Motor neuron (in vitro differentiated cells): ENCODE measurements at places on chromosomes 4 and X. TPM values are rescaled to one million over a fixed set of nuclear protein-coding genes. Genes with fewer than 3 reads are reported as not detected.

DNA sequence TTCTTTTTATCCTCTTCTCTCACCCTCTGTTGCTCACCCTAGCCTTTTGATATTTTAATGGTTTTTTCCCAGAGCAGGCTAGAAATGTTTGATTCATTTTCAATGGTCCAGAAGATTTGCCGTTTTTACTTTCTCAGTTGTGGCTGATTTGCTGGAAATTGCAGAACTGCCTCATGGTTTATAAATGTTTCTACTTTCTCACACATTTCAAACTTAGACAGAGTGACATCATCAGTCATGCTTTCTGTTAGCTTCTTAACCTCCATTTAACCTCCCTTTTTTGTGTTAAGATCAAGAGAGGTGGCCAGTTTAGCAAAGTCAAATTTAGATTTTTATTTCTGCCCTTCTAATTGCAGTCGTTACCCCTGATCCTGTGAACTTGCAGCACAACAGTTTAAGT lies 8.7 kb downstream of the RXFP1 start:
- no peak for ATAC-seq

DNA sequence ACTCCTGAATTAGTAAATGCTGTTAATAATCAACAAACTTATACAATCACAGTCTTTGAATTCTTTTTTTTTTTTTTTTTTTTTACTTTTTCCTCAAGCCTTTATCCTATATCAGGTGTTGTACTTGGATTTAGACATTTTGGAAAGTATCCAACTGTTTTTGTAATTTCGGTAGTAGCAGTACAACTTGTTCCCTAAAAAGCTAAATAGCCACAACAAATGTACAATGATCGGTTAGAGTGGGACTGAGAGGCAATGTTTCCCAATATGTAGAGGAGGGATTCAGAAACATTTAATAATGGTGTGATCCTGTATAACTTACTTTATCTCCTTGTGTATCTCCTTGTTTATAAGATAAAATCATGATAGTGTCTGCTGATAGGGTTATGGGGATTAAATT lies 343.1 kb downstream of the GRID2 start:
- ATAC-seq, result no peak

GRCh38 chr4:7192252-7193029 lies at the start of gene SORCS2:
SORCS2 (plus strand) TSS chr4:7192538.
- peak; percentile 86 for ATAC-seq

TRPC3 gene
- 0.89 TPM in 1 of 2 replicates, not detected in the other for total RNA-seq

TAB3 gene
- 15.0 and 15.6 TPM in 2 replicates for total RNA-seq

DNA sequence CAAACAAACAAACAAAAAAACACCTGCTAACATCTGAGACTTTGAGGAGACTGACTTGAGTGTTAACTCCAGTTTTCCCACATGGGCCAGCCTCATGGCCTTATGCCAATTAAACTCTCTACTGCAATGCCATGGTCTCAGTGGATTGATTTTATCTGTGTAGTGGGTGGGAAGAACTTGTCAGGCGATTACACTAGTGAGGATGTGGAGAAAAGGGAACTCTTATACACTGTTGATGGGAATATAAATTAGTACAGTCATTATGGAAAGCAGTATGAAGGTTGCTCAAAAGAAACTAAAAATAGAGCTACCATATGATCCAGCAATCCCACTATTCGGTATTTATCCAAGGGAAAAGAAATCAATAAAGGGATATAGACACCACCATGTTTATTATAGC lies 12.8 kb upstream of the XIAP start:
- no peak for ATAC-seq

DNA sequence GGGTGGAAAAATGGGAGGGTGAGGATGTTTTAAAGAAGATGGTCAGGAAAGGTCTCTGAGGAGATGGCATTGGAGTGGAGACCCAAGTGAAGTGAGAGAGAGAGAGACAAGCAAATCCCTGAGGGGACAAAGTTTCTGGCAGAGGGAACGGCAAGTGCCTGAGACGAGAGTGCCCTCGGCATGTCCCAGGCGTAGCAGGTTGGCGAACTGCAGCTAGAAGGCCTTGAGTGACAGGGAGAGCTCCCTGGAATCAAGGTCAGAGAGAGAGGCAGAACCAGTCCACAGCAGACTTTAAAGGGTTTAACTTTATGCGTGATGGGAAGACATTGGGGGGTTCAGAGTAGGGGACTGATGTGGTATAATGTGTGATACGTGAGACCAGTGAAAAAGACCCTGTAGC lies 150.2 kb upstream of the HAND2 start:
- ATAC-seq, result no peak

IDS gene
- total RNA-seq, result 15.9 TPM in 2 replicates

DNA sequence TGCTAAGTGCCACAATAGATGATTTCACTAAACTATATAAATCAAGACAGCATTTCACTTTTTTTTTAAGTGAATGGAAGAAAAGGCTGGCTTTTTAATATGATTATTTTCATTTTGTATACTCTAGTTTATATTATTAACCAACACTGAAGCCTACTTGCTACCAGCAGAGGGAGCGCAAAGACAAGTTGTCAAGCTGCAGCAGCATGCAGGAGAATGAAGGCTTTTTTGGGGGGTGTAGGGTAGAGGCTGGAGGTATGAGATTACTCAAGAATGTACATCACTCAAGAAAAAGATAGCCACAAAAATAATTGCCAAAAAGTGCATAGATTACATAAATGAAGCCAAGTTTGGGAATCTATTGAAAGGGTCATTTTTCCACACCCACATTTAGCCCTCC lies 519.5 kb downstream of the FGF13 start:
- no peak for ATAC-seq

DNA sequence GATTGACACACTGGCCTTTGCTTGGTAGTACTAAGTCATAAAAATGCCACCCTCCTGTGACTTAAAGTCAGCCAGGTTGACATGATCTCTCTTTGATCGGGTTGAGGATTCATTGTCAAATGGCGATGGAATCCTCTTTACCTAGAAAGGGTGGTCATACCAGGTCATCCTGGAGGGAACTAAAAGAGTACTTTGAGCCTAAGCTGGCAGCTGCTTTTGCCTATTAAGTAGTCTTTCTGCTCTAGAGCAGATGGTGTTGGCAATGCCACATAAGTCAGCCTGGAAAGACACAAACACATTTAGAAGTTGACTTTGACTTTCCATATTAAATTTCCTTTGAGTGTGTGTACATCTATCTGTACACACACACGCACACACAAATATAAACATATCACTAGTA lies 39.2 kb upstream of the C4orf54 start:
- no peak for ATAC-seq

- ATAC-seq, result no peak
Measured at GRCh38 chr4:120858776-120859175, 63.8 kb downstream of the PRDM5 start.

DNA sequence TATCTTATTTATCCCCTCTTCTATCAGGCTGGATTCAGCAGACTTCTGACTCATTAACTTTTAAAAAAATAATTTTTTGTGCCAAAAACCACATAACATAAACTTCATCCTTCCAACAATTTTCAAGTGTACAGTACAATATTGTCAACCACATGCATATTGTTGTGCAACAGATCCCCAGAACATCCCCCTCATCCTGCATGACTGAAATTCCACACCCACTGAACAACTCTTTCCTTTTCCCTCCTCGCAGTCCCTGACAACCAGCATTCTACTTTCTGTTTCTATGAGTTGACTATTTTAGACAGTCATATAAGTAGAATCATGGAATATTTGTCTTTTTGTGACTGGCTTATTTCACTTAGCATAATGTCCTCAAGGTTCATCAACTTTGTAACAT lies 2.2 kb upstream of the MID2 start:
- no peak for ATAC-seq

UGT8 gene
- total RNA-seq, result 8.3 and 9.9 TPM in 2 replicates

SMAD1 gene
- 35.7 and 35.9 TPM in 2 replicates for total RNA-seq
